ENCODE measurements at places on chromosomes 7 and 10. TPM values are rescaled to one million over a fixed set of nuclear protein-coding genes. Genes with fewer than 3 reads are reported as not detected.
A peak's percentile ranks its signal among the peaks of the same experiment; 100 is the strongest.

COL26A1 gene
- not detected for total RNA-seq

CALHM1 gene
- 0.11 TPM for total RNA-seq

ADAP1 gene
- total RNA-seq = 2.3 TPM

NKX1-2 gene
- total RNA-seq = not detected

CUBN gene
- total RNA-seq = 0.45 TPM

LIPA gene
- 68.5 TPM for total RNA-seq

ZNF92 gene
- total RNA-seq = 7.5 TPM

C10orf143 gene
- 0.95 TPM for total RNA-seq

FGL2 gene
- 0.16 TPM for total RNA-seq

GRCh38 chr10:8158193-8159071 lies 103.9 kb downstream of the GATA3 start:
- no peak for ATAC-seq

DNA sequence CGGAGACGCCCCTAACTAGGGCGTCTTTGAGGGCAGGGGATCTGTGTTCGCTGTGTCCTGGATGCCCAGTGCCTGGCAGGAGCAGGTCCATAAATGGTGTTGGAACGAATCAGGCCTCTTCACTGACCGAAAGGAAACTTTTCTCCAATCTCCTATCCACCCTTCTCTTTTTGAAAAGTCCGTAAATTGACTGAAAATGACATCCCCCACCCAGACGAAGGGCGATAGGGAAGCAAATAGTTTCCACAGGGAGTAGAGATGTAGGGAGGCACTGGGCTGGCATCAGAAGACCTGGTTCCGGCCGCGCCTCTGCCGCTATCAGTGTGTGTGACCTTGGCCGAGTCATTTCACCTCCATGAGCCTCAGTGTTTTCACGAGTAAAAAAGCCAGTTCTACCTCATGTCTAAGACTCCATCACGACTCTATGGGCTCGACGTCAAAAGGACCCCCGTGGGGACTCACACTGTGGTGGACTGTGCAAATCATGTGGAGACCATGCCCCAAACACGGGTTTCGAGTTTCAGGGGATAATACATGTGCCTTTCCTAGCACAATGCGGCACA lies 497 bp upstream of the RAB11FIP2 start:
- no peak for ATAC-seq

DNA sequence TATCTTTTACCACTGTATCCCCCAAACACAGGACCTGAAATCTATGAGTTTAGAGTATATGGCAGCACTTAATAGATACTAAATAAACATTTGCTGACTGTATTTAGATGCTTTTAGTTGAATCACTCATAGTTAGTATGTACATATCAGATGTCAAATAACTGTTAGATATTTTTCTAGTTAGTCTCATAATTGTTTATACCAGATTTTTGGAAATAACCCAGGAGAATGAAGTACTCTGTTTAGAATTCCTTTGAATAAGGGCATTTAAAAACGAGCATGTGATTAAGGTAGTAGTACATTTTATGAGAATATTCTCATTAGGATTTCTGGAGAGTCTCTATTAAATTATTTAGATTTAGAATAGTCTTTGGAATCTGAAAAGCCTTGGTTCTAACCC lies 22.3 kb upstream of the ZEB1 start:
- ATAC-seq = no peak

DNA sequence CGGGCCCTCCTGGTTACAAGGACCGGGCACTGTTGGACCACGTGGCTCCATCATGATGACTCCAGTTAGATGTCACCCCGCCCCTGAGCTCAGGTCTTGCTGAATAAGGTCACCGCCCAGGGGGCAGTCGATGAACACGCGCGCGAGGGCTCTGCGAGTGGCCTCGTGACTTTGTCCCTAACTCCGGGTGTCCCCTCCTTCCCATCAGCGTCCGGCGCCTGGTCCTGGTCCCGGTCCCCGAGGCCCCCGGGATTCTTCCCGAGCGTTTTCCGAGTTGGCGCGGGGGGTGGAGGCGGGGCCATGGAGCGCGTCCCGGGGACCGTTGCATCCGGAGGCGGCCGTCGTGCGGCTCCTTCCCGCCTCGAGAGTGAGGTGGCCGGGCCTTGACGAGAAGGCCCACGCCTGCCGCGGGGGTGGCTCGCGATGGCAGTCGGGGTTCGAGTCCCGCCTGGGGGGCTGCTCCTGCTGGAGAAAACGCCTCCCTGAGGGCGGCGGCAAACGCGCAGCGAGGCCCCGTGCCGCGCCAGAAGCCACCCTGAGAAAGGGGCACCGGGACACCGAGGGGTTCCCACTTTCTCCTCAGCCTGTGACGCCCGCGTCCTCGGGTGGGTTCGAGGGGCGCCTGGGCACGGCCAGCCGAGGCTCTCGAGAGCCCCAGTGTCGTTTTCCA lies 569 bp upstream of the NPTX2 start:
- ATAC-seq = no peak

GRCh38 chr10:33052915-33053810 lies 95.1 kb upstream of the ITGB1 start:
- no peak for ATAC-seq

- no peak for ATAC-seq
Observed at GRCh38 chr10:20454331-20454730, 442.8 kb downstream of the NEBL start.

GRCh38 chr7:106283501-106283830 lies 1.3 kb downstream of the NAMPT start:
- ATAC-seq = no peak

- ATAC-seq = no peak
Observed at GRCh38 chr10:102629661-102630614, 14.3 kb upstream of the TRIM8 start.

- ATAC-seq = peak; percentile 42
Observed at GRCh38 chr7:120979765-120980499, 8.6 kb upstream of the CPED1 start.

GRCh38 chr7:30841025-30841735 lies 70.0 kb downstream of the MINDY4 start:
- ATAC-seq = no peak

DNA sequence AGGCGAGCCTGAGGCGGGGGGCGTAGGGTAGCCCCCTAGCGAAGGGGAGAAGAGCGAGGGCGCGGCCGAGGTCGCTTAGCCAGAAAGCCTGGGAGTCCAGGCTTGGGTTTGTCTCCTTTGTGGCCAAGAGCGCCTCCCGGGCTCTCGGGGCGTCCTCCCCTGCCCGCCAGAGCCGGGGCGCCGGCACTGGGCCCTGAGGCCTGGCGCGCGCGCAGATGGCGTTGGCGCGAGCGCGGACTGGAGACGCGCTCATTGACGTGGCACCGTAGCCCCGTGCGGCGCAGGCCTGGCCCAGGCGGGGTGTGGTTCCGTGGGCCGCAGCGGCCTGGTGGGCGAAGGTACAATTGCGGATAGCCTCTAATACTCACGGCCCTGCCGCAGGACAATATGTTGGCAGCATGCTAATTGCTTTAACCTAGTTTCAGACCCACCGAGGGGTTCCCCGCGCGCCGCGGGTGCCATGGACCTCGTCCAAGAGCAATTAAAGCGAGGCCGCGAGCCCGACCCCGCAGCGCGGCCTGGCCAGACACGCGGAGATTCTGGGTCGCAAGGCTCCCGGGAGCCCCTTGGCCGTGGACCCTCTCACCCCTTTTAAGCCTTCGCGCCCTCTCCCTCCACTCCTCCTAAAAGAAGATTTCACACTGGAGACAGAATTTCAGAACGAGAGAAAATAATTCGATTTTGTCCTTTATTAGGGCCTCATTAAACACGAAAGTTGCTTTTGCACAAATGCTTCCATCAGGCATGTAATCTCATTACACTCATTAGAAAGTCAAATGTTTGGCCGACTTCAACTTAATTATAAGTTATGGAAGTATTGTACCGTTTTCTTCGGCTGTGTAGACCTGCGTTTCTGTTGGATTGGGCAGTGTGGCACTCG lies 3.1 kb downstream of the PTF1A start:
- no peak for ATAC-seq

GRCh38 chr7:39691821-39692220 lies 68.4 kb downstream of the RALA start:
- no peak for ATAC-seq

DNA sequence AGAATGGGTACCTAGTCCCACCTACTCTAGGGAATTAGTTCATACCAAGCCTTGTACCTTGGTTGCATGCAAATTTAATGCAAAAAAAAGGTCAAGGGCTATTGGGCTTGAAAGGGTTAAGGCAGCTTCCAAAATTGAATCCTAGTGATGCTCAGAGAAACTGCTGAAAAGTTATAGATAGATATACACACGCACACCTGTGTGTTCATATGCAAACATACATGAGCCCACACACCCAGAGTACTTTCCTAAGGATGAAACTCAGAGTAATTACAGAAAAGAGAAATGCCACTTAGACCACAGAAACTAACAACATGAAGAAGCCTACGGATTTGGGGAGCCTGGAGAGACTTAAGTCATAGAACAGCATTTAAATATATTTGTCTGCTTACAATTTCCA lies 1.5 kb downstream of the SLC25A13 start:
- ATAC-seq = peak; percentile 60

- ATAC-seq = no peak
Observed at GRCh38 chr7:12623885-12624498, 53.5 kb downstream of the SCIN start.

DNA sequence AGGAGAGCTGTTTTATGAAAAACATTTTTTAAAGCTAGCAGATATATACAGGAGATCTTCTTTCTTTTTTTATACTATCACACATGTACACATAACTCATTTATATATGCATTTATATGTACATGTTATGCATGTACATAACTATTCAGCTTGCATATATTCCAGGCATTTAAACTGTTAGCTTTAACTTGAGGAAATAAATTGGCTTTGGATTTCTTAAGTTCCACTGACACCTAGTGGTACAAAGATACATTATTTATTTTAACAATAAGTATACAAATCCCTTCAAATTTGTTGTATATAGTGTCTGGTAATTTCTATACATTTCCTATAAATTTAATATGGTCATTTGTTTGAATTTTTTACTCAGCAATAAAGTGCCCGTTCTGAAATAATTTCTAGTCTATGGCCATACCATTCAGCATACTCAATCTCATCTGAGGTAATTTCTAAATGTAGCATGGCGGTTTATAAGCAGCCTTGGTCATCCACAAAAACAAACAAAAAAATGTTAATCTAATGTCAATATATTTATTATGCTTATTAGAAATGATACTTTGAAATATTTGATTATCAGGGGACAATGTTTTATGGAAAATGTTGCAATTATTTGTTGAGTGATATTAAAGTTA lies 11.6 kb downstream of the ZDHHC6 start:
- ATAC-seq = no peak

GRCh38 chr7:7428806-7429205 lies 106.9 kb downstream of the COL28A1 start:
- no peak for ATAC-seq

- ATAC-seq = peak; percentile 90
Observed at GRCh38 chr7:106022193-106022821, 59.2 kb downstream of the CDHR3 start.

- no peak for ATAC-seq
Observed at GRCh38 chr7:732094-732541, 5.0 kb upstream of the PRKAR1B start.

- ATAC-seq = no peak
Observed at GRCh38 chr10:131824371-131825149, 76.2 kb upstream of the PPP2R2D start.
